Uterus (tissue), 4 donors: ENCODE measurements at places on chromosomes 1 and 21. TPM values are rescaled to one million over a fixed set of nuclear protein-coding genes. Genes with fewer than 3 reads are reported as not detected.

- H3K36me3 ChIP-seq: no peaks in the 10 kb centered on the region
- no peaks in the 10 kb centered on the region for H3K27me3 ChIP-seq
- no peak overlapping the region for H3K27ac ChIP-seq
- no peak for DNase-seq
Measured at GRCh38 chr1:17485281-17485680, 45.8 kb upstream of the RCC2 start.

PGBD5 gene
- 0.69 TPM for total RNA-seq

DNA sequence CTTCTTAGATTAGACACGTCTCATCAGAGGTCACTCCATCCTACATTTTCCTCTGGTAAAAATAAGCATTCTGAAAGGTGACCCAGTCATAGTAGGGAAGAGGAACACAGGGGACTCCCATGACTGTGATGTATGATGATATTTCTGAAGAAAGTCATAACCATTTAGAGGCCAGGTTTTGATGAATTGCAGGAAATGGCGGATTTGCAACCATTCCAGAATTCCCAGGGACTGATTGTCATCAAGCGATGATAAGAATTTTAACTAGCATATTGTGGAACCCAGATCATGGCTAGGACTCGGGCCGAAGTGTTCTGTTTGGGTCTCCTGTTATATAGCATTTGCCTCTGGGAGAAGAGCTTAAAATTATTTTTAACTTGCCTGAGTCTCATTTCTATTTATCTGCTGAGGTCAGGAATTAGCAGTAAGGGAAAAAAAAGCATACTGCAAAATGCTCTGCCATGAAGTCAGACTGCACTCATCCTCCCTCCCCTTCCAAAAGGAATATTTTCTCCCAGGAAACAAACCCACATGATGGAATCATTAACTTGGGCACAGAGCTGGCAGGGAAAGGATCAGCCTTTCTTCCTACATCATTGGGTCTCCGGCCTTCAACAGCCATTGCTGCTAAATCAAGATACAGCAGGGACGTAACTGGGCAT is 286.7 kb downstream of the HLX start:
- H3K36me3 ChIP-seq: no peaks in the 10 kb centered on the region
- H3K27ac ChIP-seq: no peak overlapping the region
- no peak overlapping the region for H3K4me3 ChIP-seq
- no peak for DNase-seq
- no peaks in the 10 kb centered on the region for H3K27me3 ChIP-seq
- H3K4me1 ChIP-seq: peaks cover 4% of the 10 kb centered on the region

LTN1 gene
- total RNA-seq: 31.5 TPM

GRCh38 chr1:85612704-85613361 is 32.3 kb downstream of the CCN1 start:
- H3K27ac ChIP-seq: peak overlapping the region; percentile 29
- no peaks in the 10 kb centered on the region for H3K4me1 ChIP-seq
- no peak for DNase-seq
- no peaks in the 10 kb centered on the region for H3K27me3 ChIP-seq
- H3K36me3 ChIP-seq: no peaks in the 10 kb centered on the region

GRCh38 chr1:11708554-11709350 is 17.2 kb downstream of the DRAXIN start:
- DNase-seq: no peak
- no peaks in the 10 kb centered on the region for H3K36me3 ChIP-seq
- no peaks in the 10 kb centered on the region for H3K4me1 ChIP-seq
- H3K27ac ChIP-seq: no peak overlapping the region
- no peak overlapping the region for H3K4me3 ChIP-seq
- no peaks in the 10 kb centered on the region for H3K27me3 ChIP-seq

DNA sequence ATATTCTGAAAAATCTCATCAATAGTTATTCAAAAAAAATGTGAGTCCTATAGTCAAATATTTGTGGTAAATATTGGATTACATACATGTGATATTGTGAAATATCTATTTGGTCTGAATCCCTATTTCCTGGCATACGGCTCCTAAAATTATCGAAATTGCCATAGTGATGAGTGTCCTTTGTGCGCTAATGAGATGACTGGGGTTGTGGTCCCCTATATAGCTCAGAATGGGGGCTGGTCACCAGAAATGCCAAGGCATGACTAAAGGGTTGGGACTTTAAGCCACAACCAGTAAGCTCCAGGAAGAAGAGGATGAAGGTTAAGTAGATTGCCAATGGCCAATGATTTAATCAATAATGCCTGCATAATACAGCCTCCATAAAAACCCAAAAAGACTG is 610.2 kb upstream of the CHRM3 start:
- DNase-seq: no peak
- H3K4me1 ChIP-seq: no peaks in the 10 kb centered on the region
- no peaks in the 10 kb centered on the region for H3K27me3 ChIP-seq
- H3K4me3 ChIP-seq: no peak overlapping the region
- no peaks in the 10 kb centered on the region for H3K36me3 ChIP-seq

GRCh38 chr1:61344696-61345095 is 262.3 kb downstream of the NFIA start:
- H3K36me3 ChIP-seq: no peaks in the 10 kb centered on the region
- peaks cover 4% of the 10 kb centered on the region for H3K4me1 ChIP-seq
- H3K4me3 ChIP-seq: no peak overlapping the region
- no peak overlapping the region for H3K27ac ChIP-seq

GRCh38 chr1:217270101-217270500 is 360.8 kb downstream of the GPATCH2 start:
- no peaks in the 10 kb centered on the region for H3K36me3 ChIP-seq
- no peak overlapping the region for H3K27ac ChIP-seq
- H3K27me3 ChIP-seq: no peaks in the 10 kb centered on the region
- no peak overlapping the region for H3K4me3 ChIP-seq
- no peak for DNase-seq

LCE3E gene
- not detected for total RNA-seq

WNT3A gene
- total RNA-seq: not detected

NECAP2 gene
- total RNA-seq: 36.5 TPM

FCRL2 gene
- total RNA-seq: 0.55 TPM

COL9A2 gene
- 2.0 TPM for total RNA-seq

DNA sequence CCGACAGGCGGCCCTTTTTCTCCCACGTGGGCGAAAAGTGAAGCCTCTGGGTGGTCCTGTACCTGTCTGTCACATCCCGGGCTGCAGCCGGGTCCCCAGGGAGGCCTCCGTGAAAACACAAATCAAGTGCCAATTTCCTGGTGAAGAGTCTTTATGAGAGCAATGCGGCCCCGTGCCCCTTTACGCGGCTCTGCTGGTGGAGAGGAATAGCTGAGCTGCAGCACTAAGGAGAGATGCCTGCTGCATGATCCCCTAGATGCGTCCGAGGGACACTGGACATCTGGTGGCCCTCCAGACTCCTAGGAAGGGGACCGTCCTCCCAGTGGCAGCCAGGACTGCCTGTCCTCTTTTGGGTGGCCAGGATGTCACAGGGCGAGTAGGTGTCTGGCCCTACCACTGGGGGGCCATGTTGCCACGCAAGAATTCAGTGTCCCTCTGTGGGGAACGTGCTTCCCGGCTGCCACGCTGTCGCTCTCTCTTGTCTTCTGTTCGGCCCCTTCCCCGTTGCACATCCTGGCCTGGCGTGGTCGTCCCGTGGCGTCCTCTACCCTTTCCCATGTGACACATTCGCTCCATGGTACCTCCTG is 38.7 kb downstream of the COL18A1 start:
- DNase-seq: no peak
- no peaks in the 10 kb centered on the region for H3K27me3 ChIP-seq
- no peaks in the 10 kb centered on the region for H3K36me3 ChIP-seq
- no peak overlapping the region for H3K4me3 ChIP-seq
- peaks cover 4% of the 10 kb centered on the region for H3K4me1 ChIP-seq

GRCh38 chr1:60759291-60759690 is 323.1 kb upstream of the NFIA start:
- no peaks in the 10 kb centered on the region for H3K36me3 ChIP-seq
- H3K4me3 ChIP-seq: no peak overlapping the region
- DNase-seq: no peak
- H3K27me3 ChIP-seq: no peaks in the 10 kb centered on the region
- H3K27ac ChIP-seq: no peak overlapping the region

GRCh38 chr1:115630342-115630741 is 11.4 kb upstream of the VANGL1 start:
- DNase-seq: no peak
- H3K27ac ChIP-seq: no peak overlapping the region
- H3K27me3 ChIP-seq: no peaks in the 10 kb centered on the region
- H3K4me1 ChIP-seq: no peaks in the 10 kb centered on the region
- no peak overlapping the region for H3K4me3 ChIP-seq

DNA sequence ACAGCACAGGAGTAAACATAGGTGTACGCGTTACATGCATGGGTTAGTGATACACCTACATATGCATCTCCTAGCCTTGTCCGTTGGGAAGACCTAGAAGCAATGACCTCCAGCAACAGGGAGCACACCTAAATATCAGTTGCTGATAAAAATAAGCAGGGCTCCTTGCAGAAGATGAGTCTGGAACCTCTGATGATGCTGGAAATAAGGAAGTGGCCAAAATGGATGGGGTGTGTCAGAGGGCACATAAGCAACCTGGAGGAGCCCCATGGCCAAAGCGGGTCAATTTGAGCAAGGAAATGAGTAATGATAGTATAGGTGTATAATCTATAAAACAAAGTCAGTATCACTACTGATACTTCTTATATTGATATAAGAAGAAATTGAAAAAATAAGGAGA is 13.7 kb downstream of the ADARB1 start:
- no peak overlapping the region for H3K27ac ChIP-seq
- H3K4me1 ChIP-seq: no peaks in the 10 kb centered on the region
- H3K27me3 ChIP-seq: no peaks in the 10 kb centered on the region
- H3K4me3 ChIP-seq: no peak overlapping the region
- no peaks in the 10 kb centered on the region for H3K36me3 ChIP-seq

KRTAP11-1 gene
- total RNA-seq: not detected

- H3K27ac ChIP-seq: no peak overlapping the region
- no peak for DNase-seq
- H3K36me3 ChIP-seq: no peaks in the 10 kb centered on the region
- H3K4me1 ChIP-seq: no peaks in the 10 kb centered on the region
- no peak overlapping the region for H3K4me3 ChIP-seq
Measured at GRCh38 chr21:36415375-36415774, 30.2 kb downstream of the CHAF1B start.

GPA33 gene
- total RNA-seq: not detected
